ENCODE measurements at places on chromosomes 1 and 21.
A peak's percentile ranks its signal among the peaks of the same experiment; 100 is the strongest.

DNA sequence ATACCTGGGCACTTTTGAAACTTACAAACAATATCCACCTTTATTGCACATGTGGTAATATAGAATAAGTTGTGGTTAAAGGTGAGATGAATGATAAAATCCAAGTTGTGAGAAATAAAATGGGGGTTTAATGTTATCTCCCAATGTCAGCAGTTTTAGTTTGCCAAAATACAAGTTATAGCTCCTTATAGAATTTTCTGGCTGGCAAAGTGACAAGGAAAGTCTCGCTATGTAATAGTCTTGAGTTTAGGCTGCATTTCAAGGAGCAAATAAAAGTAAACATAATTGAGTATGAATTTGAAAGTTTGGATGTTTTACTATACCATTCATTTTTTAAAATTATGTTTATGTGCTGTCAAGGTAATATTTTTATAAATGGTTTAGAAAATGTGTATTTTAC is 15.0 kb upstream of the NEXN start:
- DNase-seq, result no peak

DNA sequence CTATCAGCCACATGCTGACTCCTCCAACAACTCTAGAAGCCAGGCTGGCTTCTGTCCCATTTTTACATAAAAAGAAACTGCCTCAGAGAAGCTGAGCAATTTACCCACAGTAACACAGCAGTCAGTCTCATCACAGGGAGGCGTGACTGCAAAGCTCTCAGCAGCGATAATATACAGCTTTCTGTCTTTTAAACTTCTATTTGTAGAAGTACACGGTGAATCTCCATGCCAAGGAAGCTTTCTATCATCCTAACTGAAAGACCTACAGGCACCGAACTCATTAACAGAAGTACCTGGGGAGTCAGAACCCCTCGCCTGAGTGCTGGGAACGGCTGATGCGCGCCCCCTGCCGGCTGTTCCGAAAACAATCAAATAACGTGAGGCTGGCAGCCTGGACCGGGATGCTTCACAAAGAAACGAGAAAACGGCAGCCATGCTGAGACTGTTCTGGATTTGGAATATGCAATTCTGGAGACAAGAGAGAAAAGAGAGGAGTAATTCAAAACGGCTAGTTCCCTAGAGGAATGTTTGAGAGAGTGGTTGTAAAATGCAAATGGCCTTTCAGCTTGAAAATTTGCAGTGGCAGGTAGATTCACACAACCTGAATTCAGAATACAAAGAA is 43.5 kb upstream of the RAB4A start:
- DNase-seq, result no peak

DNA sequence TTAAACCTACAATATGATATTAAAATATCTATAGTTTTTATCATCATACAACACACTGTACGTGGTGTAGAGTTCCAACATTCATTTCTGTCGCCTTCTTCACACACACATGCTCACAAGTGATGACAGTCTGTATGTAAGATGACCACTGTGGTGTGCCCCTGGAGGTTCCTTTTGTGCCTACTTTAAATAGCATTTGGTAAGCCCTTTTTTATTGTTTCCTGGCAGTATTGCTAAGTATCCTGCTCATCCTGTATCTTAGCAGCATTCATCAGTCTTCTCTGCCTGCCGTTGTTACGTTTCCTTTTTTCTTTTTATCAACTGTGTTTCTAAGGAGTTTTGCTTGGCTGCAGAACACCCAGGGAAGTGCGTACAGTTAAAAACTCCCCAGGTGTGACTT is 231.4 kb downstream of the CHRM3 start:
- DNase-seq, result no peak

DNA sequence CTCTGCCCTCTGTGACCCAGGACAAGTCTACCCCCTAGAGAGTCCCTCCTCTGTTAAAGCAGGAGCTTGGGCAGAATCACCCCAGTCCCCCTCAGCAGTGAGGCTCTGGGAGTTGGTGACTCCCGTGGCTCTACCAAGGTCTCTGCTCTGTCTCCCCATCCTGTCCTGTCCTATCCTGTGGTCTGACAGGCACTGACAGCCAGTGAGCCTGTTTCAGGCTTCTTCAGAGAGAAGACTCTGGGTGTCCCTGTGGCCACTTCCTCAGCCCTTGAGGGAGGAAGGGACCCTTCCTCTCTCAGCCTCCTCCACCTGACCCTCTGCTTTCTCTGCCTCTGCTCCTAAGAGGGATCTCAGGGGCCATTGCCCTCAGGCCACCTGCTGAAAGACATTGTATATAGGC is 148.7 kb downstream of the FCRL5 start:
- DNase-seq, result no peak

- DNase-seq, result no peak
Observed at GRCh38 chr1:51326839-51327238, 3.5 kb downstream of the TTC39A start.

GRCh38 chr1:59164371-59164770 is 132.5 kb upstream of the FGGY start:
- no peak for DNase-seq

DNA sequence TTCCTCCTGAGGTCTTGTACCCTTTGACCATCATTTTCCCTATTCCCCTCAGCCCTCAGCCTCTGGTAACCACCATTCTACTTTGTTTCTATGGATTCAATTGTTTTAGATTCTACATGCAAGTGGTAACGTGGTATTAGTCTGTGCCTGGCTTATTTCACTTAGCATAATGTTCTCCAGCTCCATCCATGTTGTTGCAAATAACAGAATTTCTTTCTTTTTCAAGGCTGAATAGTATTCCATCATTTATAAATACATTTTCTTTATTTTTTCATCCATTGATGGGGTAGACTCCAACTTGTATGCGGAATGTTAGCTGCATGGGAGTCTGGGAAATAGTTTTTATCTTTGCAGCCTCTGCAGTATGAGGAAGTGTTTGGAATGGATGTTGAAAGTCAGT is 26.3 kb upstream of the TMEM54 start:
- DNase-seq, result no peak

- no peak for DNase-seq
Observed at GRCh38 chr1:206566999-206567398, 45.3 kb downstream of the EIF2D start.

- no peak for DNase-seq
Observed at GRCh38 chr1:14817223-14818170, 219.0 kb downstream of the KAZN start.

DNA sequence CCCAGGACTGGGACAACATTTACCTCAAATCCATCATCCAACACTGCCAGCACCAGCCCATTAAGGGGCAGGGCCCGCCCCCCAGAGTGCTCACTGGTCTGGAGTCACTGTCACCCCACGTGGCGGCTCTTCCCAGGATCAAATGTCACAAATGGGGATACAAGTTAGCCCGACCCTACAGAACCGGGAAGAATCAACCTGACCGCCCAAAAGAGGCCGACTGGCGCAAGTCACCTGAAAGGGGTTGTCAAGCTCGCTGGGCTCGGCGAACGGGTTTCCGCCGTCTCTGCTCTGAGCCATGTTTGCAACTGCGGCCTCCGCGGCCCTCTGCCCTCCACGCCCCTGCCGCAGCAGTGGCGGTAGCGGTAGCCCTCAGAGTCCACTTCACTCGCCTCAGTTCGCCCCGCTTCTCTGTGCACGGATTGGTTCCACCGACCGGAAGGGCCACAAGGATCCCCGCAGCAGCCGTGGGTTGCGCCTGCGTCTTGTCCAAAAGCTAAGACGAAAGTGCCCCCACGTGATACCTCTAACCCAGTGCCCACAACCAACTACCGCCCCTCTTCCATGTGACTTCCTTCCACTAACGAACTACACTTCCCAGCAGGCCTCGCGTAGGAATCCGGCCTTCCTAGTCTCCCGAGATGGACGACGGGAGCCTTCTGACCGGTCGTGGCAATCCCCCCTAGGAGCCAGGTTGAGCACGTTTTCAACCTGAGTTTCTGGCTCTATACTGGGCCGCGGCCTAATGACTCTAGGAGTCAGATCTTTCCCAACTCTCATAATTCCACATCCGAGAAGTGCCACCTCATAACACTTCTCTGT is at the start of gene SCAMP3:
Gene SCAMP3 (minus strand): TSS at position 509 of the 822 bp plus-strand sequence. CDS start 209 bp downstream, at position 300.
- DNase-seq, result peak; percentile 98

GRCh38 chr1:113253187-113253586 is 137.1 kb upstream of the MAGI3 start:
- peak; percentile 50 for DNase-seq

- no peak for DNase-seq
Observed at GRCh38 chr21:36232641-36233040, 76.0 kb downstream of the DOP1B start.

DNA sequence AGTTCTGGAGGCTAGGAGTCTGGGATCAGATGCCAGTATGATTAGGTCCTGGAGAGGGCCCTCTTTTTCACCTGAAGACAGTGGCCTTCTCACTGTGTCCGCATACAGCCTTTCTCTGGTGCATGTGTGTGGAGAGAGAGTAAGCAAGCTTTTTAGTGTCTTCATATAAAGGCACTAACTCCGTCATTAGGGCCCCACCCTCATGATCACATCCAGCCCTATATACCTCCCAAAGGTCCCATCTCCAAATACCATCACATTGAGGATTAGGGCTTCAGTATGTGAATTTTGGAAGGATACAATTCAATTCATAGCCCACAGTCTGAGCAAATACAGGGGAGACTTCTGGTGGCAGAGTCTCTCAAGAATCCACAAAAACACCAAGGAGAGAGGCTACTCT is 176.6 kb downstream of the BACH1 start:
- DNase-seq, result no peak

GRCh38 chr1:15525050-15526020 is 1.3 kb upstream of the DNAJC16 start:
- DNase-seq, result peak; percentile 88

DNA sequence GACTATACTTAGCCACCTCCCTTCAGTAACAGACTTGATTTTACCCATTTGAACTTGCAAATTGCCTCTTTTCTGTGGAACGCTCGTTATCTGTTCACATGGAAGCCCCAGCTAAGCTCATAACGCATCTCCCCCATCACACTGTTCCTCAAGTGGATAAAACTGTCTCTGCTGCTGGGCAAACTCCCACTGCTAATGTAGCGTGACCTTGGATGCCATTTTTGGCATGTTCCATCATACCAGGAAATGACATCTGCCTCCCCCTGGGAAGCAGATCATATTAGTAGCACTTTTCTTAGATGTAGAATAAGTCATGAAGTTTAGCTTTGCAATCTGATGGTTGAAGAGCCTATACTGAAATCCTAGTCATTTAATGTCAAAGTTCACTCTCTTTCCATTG is 528.7 kb upstream of the PLXNA2 start:
- no peak for DNase-seq

DNA sequence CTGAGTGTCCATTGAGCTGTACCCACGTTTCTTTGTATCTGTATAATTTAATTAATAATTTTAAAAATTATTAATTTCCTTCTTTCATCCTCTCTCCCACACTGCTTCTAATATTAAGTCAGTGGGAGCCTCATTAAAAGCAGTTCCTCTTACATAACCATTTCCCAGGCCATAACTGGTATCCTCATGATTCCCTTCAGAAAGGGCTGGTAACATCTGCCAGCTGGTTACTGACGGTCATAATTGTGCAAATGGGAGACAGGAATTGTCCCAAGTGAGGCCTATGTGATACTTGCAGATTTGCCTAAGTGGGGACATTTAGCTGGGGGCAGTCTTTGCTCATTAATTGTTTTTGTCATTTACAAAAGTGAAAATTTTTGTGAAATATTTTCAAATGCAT is 69.0 kb upstream of the SPAG17 start:
- DNase-seq, result no peak

GRCh38 chr1:74895411-74895810 is 162.5 kb downstream of the TYW3 start:
- DNase-seq, result no peak
